Coronary artery (tissue), 2 donors: ENCODE measurements at places on chromosomes 2 and 18.

DNA sequence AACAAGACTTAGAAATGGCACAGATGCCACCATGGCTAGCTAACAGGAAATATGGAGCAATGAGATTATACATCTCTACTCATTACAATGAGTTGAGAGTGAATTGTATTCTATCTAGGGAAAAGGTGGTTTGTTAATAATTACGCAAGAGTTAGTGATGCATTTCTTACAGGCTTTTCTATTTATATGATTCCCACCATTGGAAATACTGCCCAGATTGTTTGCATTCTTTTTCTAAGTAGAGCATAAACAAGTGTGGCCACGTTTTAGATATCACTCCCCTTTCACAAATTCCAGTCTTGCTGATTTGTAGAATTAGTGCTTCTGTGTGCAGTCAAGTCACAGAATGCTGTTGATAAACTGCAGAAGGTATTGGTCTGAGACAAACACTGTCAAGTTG lies 56.6 kb downstream of the ZNF804A start:
- DNase-seq, result no peak

DNA sequence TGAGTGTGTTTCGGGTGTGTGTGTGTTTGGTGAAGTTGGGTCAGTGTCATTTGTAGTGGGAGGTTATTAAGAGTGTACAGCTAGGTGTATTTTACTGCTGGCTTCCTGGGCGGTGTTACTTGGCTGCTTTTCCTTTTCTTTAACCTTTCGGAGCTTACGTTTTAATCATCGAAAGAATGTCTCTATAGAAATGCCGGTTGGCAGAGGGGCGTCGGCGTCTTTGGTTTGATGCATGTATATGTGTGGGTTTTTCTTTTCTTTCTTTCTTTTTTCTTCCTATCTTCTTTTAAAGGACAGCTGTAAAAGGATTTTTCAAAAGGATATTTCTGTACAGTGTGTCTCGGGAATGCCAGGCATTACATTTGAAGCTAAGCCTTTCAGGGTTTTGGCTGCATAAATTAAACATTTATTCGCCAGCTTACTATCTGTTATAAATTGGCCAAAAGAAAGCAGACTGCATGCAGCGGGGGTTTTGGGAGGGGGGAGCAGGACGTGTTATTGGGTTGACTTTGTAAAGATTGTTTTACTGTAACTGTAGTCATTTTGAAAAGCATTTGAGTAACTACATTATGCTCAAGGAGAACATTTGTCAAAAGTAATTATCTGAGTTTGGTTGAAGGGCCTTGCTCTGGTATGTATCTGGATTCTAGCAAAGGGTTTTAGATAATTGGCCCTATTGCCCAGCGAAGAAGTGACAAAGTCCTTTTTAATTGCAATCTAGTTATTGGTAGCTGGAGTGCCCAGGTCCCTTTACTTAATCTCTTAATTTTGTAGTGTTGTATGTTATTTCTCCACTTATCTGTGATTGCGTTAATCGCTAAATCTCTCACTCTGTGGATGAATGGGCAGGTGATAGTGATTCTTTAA lies 1.6 kb downstream of the ASXL3 start:
- DNase-seq, result no peak

DNA sequence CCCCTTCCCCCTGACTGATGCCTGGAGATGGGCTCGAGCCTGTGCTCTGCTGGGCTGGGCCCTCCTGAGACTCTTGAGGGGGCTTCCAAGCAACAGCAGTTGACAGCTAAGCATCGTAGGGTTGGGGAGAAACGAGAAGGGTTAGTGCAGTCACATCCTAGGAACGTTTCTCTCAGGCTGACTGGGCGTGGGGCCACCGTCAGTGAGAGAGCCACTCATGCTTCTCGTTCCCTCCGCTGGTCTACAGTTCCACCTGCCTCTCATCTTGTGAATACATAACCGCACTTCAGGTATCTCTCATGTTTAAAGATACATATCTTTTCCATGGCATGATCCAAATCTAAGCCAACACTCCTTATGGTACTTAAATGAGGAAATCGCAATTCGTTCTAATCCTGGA lies 66.4 kb downstream of the TRAPPC12 start:
- no peak for DNase-seq

DNA sequence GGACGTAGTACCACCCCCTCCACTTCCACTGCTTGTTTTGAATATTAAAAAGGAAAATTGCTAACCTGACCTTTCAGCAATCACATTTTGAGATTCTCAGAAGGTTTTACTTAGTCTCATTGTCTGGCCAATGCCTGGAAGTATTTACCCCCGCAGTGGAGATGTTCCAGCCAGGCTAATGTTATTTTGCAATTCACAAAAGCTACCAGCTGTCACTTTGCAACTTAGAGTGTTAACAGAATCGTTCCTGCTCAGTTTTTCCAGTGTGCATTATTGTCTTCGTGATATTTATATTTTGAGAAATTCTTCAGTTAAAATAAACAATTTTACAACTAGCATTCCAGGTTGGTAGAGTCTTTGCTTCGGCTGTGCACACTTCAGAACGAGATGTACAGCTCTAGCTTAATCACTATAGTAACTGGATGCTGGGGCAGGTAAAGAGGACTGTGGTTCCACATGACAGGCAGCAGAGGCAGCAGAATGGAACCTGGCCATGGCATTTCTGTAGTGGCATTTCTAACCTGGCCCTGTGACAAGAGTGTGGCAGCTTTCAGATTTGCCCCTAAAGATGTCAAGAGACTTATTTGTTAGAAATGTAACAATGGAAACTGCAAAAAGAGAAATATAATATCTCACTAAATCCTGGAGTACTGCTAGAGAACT lies 85.1 kb downstream of the DTNA start:
- no peak for DNase-seq

- no peak for DNase-seq
These were observed 84.7 kb downstream of the BARD1 start for GRCh38 chr2:214724741-214725140.

DNA sequence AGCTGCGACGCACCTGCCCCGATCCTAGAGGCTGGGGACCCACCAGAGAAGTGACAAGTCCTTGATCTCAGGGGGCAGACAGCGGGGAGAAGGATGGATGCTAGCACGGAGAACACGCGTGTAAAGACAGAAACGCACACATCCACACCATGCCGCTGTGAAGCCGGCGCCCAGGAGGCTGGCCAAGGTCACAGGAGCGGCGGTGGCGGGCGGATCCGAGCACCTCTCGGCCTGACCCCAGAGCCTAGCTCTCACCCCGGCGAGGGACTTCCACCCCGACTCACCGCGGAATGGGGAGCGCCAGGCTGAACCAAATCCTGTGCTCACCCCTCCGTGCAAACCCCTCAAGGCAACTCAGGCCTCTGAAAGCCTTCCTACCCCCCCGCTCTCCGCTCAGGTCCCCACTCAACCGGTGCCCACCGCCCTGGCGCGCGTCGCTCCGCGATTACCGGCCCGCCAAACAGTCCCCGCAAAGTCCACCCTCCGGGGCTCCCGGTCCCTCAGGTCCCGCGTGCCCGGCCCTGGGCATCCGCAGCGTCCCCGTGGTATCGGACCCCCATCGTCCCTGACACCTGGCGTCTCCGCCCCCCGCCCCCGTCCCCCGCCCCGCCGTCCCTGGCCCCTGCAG lies 460 bp upstream of the LRRFIP1 start:
- DNase-seq, result no peak
